Transverse colon (tissue), 4 donors: ENCODE measurements at places on chromosomes 13 and 19. TPM values are rescaled to one million over a fixed set of nuclear protein-coding genes. Genes with fewer than 3 reads are reported as not detected.

The PDX1 gene
- total RNA-seq = not detected

The PRTN3 gene
- total RNA-seq = not detected

The C19orf85 gene
- not detected for total RNA-seq

The ISYNA1 gene
- 4.9 TPM for total RNA-seq

The VAV1 gene
- total RNA-seq = 3.8 TPM

The COL5A3 gene
- total RNA-seq = 11.6 TPM

The NALCN gene
- total RNA-seq = not detected

The MFSD12 gene
- 214 TPM for total RNA-seq

The PLIN4 gene
- 8.9 TPM for total RNA-seq

The UGGT2 gene
- 33.8 TPM for total RNA-seq

The ZNF414 gene
- 11.9 TPM for total RNA-seq

The NXNL1 gene
- total RNA-seq = not detected

The ZNF222 gene
- total RNA-seq = not detected

The ETV2 gene
- 3.5 TPM for total RNA-seq

The PSG6 gene
- not detected for total RNA-seq
